CD4-positive, alpha-beta T cell (primary cell): ENCODE measurements at places on chromosomes 4 and X.

- no peak for DNase-seq
Measured at GRCh38 chrX:114712466-114712865, 128.6 kb downstream of the HTR2C start.

DNA sequence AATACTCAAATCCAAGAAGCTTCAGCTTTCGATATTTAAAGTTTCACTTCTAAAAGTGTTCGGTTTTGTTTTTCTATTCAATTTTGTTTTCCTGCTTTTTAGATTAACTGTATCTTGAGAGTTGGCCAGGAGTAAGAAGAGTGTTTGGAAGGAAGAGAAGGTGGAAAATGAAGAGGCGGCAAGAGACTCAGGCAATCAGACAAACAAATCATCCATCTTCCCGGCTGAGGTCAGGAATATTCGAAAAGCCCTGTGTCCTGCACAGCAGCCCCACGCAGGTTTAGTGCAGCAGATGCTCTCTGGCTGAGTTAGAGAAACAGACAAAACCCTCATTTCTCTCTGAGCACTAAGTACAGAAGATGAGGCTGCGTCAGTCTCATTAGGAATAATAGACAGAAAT, 330.3 kb upstream of the NOCT start:
- DNase-seq: no peak

DNA sequence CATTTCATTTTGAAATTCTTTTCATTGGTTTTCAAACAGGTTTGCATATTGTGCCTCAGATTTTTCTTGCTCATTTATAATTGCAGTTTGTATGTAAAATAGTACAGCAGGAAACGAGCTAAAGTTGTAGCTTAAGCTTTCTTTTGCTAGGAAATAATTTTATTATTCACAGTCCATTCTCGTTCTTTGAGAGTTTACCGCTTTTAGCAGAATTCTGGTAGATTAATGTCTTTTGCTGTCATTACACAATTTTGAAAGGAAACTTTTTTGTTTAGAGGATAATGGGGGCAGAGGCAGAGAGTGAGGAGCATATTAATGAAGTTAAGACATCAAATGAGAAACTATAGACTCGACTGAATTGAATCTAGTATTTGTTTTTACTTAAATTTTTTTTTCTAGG, 10.5 kb downstream of the LSM6 start:
- DNase-seq: no peak

DNA sequence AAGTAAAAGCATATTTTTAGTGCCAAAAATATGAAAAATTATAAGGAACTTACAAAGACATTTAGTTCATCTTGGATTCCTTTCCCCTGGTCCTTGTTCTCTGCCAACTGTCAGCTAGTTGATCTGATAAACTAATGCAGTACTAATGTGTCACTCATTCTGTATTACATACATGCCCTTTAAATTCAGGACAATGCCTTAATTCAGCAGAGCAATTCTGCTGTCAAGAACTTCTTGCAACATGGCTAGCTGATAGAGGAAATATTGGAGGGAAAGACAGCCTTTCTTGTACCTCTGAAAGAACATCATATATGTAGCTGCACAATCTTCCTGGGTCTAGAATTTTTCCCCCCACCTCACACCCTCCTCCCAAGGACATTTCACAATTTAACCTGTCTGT, 480.1 kb downstream of the RPA4 start:
- no peak for DNase-seq

DNA sequence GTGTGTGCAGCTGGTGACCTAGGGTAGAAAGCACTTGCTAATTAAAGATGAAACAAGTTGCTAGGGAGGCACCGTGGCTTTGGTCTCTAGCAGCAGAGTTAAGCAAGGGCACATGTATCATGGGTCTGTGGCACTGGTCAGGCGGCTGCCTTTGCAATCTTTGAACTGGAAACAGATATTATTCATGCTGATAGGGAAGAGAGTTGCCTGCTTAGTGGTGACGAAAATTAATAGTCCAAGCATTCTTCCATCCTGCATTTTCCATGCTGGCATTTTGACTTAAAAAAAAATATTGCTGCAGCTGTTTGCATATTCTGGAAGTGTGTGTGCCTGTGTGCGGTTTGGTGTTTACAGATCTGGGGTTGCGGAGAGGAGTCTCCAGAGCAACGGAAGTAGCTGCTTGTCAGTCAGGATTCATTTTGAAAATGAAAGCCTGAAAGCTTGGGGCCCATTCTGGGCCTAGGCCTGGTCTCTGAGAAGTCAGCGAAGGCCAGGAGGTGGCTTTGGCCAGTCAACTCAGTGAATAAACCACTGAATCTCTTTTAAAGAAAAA, 2.3 kb upstream of the SOWAHD start:
- DNase-seq: no peak

DNA sequence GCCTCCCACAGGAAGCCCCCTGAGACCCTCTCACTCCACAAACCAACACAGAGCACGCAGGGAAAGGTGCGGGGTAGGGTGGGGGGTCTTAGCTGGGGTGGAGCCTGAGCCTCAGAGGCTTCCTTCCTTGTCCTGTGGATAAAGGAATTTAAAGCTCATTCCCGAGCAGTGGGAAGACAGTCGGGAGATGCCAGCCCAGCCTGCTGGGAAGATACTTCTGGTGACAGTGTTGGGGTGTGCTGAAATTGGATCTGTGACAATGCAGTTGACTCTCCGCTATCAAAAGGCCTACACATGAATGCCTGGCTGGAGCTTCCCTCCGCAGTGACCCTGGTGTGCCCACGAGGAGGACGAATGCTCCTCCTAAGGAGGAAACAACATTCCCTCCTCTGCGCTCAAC, 45.5 kb downstream of the JAKMIP1 start:
- no peak for DNase-seq

GRCh38 chrX:14361435-14361834, 167.9 kb upstream of the GLRA2 start:
- no peak for DNase-seq

GRCh38 chrX:110210417-110211139, 107.3 kb downstream of the AMMECR1 start:
- DNase-seq: no peak

GRCh38 chr4:185911556-185912064, 99.6 kb upstream of the SORBS2 start:
- no peak for DNase-seq

GRCh38 chr4:71486550-71487343, 147.9 kb downstream of the SLC4A4 start:
- no peak for DNase-seq

GRCh38 chr4:168248176-168248710, 70.3 kb downstream of the DDX60 start:
- no peak for DNase-seq

- DNase-seq: no peak
Measured at GRCh38 chrX:10166248-10166716, 9.5 kb downstream of the CLCN4 start.

DNA sequence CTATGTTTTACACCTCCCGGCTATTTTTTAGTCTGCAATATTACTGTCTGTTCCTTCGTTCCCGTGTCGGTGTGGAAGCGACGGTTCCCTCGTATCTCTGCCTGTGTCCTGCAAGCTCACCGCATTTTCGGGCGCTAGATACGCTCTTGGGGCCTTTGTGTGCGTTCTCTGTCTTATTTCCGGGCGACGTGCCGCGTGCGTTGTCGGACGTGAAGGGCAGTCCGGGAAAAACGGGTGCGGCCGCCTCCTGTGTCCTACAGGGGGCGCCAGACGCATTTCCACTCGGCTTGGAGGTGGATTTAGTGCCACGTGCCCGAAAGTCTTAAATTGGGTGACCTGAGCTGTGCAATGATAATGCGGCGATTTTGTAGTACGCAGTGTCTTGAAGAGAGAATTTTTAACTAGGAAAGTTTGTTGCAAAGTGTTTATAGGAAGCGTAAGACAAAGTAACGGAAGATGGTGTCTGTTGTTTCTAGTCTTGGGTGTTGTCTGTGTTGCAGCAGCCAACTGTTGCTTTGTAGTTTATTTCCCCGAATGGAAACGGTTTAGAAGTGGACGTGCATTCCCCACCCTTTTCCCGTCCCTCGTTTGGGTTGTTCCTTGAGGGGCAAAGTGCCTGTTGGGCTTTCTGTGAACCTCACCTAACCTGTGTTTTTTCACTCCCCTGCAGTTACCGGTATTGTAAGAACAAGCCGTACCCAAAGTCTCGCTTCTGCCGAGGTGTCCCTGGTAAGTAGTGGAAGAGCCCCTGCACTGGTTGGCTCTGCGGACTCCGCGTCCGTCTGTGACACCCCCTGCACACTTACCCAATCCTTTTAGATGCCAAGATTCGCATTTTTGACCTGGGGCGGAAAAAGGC, 720 bp downstream of the RPL10 start:
- peak; percentile 86 for DNase-seq

- DNase-seq: no peak
Measured at GRCh38 chrX:46628460-46629371, 55.2 kb downstream of the CHST7 start.

DNA sequence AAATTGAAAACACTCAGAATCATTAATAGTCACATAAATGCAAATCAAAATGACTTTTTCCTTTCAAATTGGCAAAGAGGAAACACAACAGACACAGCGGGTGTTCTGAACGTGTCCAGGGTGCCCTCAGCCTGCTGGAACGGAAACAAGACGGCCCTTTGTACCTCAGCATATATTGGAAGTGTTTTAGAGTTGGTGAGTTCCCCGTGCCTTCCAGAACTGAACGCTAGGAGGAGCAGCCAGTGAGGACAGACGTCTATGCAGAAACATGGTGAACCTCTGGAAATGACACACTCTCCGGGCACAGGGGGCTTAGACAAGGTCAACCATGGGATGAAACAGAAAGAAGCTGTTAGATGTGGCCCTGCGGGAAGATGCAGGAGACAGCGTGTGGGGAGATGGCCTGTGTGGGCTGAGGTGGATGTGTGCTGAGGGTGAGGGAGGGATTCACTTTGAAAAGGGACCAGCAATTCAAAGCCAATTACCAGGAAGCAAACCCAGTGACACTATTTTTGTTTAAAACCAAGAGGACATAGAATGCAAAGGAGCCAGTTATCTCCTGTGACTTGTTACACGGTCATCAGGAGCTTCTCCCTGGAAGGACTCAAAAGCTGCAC, 40.4 kb downstream of the RNF212 start:
- peak; percentile 73 for DNase-seq

GRCh38 chr4:7339751-7340552, 94.8 kb downstream of the PSAPL1 start:
- DNase-seq: no peak

DNA sequence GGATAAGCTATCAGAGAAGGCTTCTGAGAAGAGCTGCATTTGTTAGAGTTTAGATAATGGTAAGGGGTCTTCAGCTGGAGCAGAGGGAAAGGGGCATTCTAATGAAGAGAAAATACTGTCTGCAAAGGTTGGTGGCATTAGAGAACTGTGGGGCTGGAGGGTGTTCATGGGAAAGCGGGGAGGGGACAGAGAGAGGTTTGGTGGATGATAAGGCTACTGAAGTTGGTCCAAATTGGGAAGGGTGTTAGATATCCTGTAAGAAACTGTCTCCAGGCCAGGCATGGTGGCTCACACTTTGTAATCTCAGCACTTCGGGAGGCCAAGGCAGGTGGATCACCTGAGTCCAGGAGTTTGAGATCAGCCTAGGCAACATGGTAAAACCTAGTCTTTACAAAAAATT, 59.9 kb downstream of the AFF1 start:
- DNase-seq: no peak

GRCh38 chrX:29947225-29947624, 268.1 kb upstream of the MAGEB2 start:
- no peak for DNase-seq

DNA sequence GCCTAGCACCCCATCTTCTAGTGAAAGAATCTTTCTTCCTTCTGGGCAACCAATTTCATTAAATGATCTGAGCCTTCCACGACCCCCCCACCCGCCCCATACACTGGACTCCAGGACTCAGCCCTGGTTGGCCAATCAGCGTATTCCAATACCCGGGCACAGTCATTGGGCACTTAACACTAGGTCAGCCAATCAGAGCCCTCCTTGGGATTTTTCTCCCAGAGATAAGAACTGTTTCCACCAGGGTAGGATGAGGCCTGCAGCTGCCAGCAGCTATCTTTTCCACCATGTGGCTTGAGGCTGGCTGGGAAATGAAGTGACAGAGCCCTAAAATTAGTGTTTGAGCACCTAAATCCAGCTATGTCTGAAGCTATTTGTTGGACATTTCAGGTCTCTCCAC, 418.8 kb downstream of the BCOR start:
- no peak for DNase-seq

DNA sequence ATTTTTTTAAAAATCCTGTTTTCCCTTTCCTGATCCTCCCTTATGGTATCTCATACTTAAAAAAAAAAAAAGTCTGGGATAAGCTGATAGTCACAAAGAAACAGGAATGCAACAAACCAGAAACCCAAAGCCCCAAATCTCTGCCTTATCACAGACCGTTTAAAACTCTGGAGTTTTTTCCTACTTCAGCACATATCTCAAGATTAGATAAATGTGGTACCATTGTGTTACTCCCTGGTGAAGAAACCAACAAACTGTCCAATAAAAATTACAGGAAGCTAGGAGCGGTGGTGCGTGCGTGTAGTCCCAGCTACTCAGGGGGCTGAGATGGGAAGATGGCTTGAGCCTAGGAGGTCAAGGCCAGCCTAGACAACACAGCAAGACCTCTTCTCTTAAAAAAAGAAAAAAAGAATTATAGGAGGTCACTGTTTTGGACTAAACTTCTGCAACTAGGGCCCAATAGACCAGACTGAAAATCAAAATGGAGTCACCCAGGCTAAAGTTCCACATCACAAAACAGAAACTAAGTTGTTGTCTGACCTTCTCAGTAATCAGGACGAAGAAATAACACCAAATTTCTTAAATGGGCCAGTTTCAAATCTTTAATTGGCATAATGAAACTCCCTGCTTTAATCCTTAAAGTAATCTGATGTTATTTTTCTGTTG, 51.9 kb downstream of the RBM47 start:
- DNase-seq: no peak

DNA sequence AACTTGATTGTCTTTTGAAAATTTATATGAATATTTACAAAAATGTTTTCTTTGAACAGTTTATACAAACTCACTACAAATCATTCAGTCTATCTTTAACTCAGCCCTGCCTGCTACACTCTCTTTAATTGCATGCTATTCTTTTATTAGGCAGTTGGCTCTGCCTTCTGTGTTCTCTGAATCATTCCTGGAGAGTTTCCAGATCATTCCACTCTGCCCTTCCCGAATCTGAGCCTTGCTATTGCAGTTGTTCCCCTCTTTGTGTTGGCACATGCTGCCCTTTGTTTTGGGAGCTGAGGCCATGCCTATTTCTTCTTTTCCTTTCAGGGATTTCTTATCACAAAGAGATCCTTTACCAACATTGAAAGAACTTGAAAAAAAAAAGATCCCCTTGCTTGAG, 8.7 kb upstream of the TECRL start:
- DNase-seq: no peak

- peak; percentile 14 for DNase-seq
Measured at GRCh38 chrX:20260885-20261284, 5.8 kb downstream of the RPS6KA3 start.

- DNase-seq: no peak
Measured at GRCh38 chr4:166839615-166840251, 394.6 kb downstream of the SPOCK3 start.

DNA sequence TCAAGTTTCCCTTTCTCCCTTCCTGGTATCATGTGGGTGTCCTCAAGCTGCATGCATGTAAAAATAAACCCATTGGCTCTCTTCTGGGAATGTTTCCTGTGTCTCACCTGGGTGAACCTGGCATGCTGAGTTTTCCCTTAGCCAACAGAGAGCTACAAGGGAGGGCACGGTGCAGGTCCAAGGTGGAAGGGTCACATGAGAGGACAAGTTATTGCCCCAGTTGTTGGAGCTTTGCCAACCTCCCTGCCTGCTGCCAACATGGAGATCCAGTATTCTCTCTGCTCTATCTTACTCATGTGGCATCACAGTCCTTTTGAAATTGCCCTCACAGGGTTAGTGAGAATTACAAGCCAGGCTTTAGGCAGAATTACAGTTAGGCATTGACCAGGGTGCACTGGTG, 196.1 kb upstream of the GYPA start:
- DNase-seq: no peak
